ENCODE measurements at places on chromosomes 2 and 18.

GRCh38 chr2:106124905-106125549 lies 69.1 kb downstream of the UXS1 start:
- DNase-seq = no peak

GRCh38 chr2:69645921-69646320 lies 2.4 kb upstream of the AAK1 start:
- DNase-seq = no peak

GRCh38 chr2:32039447-32040219 lies at the start of gene DPY30:
TSS of gene DPY30 (minus strand) at chr2:32039805. CDS start at chr2:32039456, 349 bp downstream.
- DNase-seq = peak; percentile 95

DNA sequence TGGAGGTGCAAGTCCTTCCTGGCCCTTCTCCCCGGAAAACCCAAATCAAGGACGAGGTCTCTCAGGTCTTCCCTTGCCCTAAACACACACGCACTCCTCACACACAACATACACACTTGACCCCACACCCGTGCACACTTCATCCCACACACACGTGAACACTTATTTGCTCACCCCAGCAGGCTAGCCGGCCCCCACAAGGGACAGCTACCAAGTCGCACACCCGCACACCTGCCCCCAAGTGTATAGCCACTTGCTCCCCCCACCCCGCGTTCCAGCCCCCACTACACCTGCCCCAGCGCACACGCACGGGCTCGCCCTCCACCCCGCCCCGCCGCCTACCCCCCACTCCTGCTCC lies 359 bp downstream of the TGFBRAP1 start:
- DNase-seq = peak; percentile 38

- no peak for DNase-seq
Measured at GRCh38 chr2:216679658-216680024, 15.7 kb downstream of the IGFBP5 start.

DNA sequence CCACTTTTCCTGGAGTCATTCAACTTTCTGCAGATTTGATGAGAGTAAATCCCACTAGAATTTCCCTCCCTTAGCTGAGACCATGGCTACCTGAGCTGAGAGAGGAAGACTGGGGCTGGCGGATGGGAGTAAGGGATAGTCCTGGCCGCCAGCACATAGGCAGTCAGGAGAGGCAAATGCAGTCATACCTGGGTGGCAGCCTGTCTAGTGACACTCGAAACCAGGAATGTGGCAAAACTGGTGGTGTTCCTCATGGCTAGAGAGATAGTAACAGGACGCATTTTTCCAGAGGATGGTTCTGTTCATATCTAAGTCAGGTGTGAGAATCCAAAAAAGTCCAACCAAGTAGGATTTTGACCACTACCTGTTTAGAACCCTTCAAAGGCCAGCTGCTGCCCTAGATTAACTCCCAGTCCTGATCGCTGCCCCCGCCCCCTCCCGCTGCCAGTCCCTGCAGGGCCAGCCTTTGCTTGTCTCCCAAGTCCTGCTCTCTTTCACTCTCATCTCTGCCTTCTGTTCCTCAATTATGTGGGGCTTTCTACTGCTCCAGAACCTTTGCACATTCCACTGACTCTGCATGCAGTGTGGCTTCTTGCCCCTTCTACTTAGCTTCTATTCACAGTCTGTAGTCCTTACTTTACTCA lies 17.4 kb upstream of the SCG2 start:
- DNase-seq = no peak

DNA sequence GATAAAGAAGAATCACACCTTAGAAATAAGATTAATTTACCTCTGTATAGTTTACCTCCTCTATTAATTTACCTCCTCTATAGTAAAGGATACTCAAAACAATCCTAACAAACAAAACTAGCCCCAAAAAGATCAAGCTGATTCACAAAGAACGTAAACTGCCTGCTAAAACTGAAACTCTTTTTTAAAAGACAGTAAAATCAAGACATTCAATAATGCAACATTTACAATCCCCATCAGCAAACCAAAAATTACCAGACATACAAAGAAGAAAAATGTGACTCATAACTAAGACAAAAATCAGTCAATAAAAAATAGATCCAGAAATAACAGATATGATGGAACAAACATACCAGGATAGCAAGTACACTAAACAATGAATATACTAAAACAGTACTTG lies 215.7 kb downstream of the ZEB2 start:
- DNase-seq = no peak
